ENCODE measurements at places on chromosomes 6 and 20.

DNA sequence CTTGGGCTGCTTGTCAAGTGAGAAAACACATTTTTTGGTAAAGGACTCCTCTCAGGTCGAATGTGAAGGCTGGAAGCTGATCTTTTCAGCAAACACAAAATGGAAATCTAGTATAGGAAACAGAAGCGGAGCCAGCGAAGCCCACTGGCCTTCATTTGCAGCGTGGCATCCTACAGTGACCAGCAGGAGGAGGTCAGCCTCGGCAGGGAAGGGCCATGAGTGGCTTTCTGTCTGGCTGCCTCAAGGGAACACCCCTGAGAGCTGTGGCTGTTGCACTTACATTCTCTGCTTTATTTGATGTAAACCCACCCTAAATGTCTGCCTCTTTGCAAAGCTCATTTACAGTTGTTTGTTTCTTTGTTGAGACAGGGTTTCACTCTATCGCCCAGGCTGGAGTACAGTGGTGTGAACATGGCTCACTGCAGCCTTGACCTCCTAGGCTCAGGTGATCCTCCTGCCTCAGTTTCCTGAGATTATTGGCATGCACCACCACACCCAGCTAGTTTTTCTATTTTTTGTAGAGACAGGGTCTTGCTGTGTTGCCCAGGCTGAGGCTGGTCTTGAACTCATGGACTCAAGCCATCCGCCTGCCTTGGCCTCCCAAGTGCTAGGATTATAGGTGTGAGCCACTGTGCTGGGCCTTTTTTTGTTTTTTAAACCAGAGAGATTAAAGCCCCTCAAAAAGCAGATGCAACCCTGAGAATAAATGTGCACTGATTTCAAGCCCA is 322.0 kb upstream of the SOX4 start:
- no peak for DNase-seq

DNA sequence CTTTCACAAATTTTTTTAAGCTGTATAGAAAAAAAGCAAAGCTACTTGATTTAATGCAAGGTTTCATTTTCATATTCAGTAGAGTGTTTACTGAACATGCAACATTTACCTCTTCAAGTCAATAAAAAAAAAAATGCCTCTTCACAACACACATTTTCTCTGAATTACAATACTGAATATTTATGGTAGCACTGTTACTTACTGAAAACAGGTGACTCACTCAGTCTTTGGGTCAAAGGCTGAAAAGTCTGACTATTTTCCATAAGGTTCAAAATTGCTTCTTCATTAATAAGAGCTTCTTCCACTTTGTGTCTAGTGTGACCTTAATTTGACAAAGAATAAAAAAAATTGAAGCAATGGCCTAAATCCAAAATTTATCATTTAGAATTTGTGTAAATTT is 101.9 kb downstream of the REV3L start:
- no peak for DNase-seq

GRCh38 chr6:161481786-161482516 is 208.1 kb upstream of the AGPAT4 start:
- peak; percentile 5 for DNase-seq

GRCh38 chr20:23003077-23003635 is 32.0 kb upstream of the SSTR4 start:
- DNase-seq, result no peak

DNA sequence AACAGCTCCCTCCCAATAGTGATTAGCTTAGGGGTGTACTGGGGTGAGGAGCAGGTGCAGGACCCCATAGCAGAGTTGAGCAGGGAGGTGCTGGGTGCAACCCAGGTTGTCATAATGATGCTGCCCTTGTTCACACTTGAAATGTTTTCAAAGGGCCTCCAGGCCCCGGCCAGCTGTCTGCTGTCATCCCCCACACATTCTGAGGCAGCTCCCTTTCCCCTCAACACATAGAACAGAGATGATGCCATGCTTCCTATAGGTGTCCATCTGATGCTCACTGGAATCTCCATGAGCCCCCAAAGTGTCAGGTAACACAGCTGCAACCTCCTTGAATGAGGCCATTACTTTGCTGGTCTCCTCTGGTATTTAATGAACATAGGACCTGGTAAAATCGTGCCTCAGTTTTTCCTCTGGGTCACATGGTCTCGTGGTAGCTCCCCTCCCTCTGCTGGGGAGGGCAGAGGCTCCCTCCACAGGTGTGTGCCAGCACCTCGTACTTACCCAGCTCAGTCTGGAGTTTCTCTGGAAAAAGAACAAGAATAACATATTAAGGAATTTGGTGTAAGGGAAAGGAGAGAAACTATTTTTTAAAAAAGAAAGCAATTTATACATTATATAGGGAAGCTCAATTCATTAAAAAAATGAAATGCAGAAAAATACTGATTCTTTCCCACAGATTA is 5.6 kb downstream of the BTNL2 start:
- DNase-seq, result no peak

- no peak for DNase-seq
Observed at GRCh38 chr6:24749297-24749696, 25.4 kb upstream of the GMNN start.

DNA sequence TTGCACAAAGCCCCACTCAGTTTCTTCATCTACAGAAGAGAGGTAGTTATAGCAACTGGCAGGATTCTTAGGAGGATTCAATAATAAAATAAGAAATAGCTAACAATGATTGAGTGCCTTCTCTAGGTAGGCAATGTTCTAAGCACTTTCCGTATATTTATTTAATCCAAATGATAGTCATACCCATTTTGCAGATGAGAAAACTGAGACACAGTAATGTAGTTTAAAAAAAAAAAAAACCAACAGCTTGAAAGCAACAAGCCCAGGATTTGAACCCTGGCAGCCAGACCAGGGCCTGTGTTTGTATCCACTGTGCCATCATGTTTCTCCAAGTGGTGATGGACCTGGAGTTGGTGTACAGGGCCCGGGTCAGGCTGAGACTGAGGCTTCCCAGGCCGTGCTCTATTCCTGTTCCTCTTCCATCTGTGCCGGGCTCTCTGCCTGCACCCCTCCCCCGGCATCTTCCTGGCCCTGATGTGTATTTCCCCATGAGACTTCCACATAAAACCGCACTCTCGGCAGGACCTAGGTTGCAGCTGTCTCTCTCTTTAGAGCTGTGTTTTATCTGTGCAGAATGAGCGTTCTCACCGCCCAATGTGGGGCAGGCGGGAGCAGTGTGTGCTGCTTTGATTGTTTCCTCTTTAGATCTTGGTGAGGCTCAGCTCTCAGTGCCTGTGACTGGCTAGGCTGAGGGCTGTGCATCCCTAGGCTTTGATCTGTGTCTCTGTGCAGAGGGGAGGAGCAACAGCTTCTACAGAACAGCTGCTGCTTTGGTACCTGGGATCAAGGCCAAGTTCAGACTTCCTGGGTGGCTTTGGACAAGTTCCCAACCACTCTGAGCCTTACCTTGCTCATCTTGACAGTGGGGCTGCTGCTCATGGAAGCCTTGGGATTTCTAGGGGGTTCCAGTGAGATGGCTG is 49.5 kb downstream of the TOX2 start:
- no peak for DNase-seq

DNA sequence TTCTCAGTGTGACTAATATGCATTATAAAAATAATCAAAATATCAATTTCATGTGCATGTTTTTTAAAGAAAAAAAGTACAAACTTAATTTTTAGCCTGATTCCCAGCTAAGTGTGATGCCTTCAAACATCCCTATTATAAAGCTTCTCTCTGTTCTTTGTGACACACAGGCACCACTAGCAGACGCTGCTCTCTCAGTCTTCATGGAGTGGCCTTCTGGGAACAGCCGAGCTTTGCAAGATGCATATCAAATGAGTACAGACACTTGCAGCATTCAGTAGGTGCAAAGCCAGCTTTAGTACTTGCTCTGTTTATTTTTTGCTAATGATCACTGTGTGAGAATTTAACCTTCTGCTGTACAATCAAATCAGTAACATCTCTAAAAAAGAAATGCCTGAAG is 340.0 kb downstream of the ADGRB3 start:
- DNase-seq, result no peak

GRCh38 chr6:125829433-125829832 is 38.7 kb downstream of the NCOA7 start:
- DNase-seq, result no peak

DNA sequence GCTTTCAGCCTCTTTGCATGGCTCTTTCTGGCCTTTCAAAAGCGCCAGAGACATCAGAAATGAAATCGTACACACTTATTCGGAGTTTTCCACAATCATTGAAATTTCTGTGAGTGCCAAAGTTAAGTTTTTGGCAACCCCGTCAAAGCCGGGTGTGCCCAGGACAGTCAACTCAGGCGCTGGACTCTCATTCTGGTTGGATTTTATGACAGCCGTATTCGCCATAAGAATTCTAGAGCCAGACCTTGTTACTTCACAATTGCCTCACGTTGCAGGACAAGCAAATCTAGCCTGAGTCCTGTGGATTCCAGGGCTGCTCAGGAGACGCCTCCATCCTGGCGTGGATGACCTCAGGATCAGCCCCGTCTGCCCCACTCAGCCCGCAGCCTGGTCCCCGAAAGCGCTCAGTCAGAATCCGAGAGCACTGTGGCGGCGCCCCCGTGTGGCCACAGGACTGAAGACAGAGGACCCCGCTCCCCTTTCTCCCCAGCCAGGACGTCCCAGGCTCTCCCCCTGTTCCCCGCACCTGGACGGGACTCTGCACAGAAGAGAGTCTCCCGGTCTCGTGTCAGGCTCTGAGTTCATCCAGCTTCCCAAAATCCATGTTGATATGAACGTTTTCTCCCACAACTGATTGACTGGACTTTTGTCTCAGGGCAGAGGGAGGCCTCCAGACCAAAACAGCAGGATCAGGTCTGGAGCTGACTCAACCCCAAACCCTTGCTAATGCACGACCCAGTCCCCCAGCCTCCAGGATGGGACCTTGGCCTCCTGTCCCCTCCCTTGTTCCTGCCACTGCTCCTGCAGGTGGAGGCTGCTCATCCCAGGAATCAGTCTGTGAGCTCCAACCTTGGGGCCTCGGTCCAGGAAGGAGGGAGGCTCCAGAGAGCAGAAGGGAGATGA is 38.2 kb downstream of the MICA start:
- DNase-seq, result peak; percentile 69

- DNase-seq, result no peak
Observed at GRCh38 chr6:103886951-103887350, 972.8 kb downstream of the HACE1 start.

GRCh38 chr20:62739581-62740285 is 31.1 kb downstream of the NTSR1 start:
- no peak for DNase-seq

- peak; percentile 90 for DNase-seq
Observed at GRCh38 chr20:25195962-25196785, 662 bp downstream of the ENTPD6 start.

DNA sequence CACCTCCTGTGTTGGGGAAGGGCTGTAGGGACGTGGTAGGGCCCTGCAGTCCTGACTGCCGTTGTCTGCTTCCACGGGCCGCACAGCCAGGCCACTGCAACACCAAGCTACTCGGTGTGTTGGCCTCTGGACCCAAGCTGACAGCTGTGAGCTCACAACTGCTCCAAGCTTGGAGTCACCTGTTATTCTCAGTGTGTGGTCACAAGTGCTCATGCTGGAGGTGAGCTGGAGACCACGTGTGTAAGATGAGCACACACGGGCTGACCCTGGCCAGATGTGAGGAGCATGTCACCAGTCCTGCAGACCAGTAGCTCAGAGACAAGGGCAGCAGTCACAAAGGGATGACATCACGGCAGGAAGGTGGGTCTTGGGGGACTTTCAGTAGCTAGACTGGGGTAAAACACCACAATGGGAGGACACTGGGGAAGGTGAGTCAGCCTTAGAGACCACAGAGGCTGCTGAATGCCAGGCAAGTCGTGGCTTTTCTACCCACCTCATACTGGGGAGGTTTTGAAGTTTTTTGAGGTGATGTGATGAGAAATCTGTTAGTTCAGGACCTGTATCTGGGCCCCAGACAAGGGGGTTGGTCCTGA is 87.3 kb downstream of the FAM120B start:
- no peak for DNase-seq

- DNase-seq, result no peak
Observed at GRCh38 chr20:1711826-1712601, 54.4 kb upstream of the SIRPG start.

- no peak for DNase-seq
Observed at GRCh38 chr6:105988812-105989577, 97.1 kb upstream of the PRDM1 start.

DNA sequence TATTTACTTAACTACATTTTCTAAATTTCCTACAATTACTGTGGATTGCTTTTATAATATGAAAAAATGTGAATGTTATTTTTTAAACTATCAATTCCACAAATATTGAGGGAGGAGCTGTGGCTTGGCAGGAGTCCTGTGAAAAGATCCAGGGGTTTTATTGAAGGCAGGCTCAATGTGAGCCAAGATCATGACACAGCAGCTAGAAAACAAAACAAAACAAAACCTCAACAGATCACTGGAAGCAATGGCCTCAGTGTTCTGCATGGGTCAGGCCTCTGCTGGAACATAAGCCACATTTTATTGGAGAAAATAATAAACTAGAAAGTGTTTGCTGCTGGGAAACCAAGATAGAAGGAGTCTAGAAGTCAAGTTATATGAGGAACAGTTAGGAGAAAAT is 19.4 kb upstream of the RCAN2 start:
- no peak for DNase-seq

GRCh38 chr20:14441201-14441600 is 103.8 kb upstream of the FLRT3 start:
- no peak for DNase-seq

DNA sequence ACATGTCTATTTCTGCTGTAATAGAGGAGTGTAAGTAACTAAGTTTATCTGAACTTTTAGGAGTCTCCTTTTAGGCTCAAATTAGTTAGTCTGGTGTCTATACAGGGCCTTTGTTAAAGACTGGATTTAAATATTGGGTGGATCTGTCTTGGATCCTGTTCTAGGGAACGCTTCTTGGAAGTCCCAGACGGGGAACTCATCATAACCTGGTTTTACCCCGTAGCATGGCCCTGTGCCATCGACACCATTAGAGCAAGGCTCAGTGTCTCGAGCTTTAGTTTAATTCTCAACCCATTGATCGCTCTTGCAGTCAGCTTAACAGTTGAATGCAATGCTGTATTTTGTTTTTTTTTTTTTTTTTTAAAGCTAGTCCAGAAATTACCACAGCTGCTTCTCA is 89.9 kb downstream of the CARMIL1 start:
- DNase-seq, result no peak

DNA sequence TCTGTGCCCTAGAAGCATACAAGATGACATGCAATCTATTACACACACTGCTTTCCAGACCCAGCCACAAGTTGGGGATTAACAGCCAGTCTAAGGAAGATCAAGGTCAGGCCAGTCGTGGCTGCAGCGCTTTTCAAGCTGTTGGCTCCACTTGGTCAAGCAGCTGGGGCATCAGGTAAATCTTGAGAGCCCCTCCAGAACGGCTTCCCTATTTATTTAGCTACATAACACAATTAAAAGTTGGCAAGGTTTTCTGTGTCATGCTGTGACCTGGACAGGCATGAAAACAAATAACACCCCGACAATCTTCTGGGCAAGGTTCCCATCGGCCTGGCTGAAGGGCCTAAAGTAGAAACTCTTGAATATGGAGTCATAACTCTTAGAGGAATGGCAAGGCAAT is 524.3 kb downstream of the PRKN start:
- DNase-seq, result no peak

GRCh38 chr20:33411711-33412483 is 10.6 kb upstream of the CDK5RAP1 start:
- no peak for DNase-seq

GRCh38 chr6:71153755-71154325 is 134.8 kb upstream of the OGFRL1 start:
- no peak for DNase-seq

All from T47D (cell line).